Stimulated activated CD4-positive, alpha-beta T cell treated with anti-CD3 and anti-CD28 coated beads, Interleukin-15, amount 100 ng/mL, for 24 hours (primary cell): ENCODE measurements at places on chromosomes 7 and 10.

- peak; percentile 88 for DNase-seq
Measured at GRCh38 chr7:73717991-73718405, 1.5 kb downstream of the STX1A start.

- DNase-seq, result no peak
Measured at GRCh38 chr7:78496096-78496630, 697.6 kb downstream of the PHTF2 start.

DNA sequence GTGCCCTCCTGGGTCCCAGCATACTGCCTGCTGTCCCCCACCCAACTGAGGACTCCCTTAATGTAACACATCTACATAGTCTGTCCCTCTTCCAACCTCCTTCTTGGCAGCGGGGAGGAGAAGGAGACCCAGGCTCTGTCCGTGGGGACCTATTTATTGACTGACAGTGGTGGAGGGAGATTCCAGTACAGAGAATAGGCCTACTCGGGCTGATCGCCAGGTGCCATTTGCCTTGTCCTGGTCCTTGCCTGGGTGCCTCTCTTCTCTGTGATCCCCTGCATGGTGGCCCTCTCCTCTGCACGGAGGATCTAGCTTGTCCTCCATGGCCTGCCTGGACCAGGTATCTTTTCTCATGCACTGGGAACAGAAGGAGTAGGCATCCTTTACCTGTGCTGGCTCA lies 17.0 kb downstream of the GHRHR start:
- no peak for DNase-seq

- no peak for DNase-seq
Measured at GRCh38 chr10:52472406-52473146, 158.5 kb downstream of the DKK1 start.

GRCh38 chr10:24170199-24170598 lies 38.7 kb upstream of the KIAA1217 start:
- DNase-seq, result no peak
